Hematopoietic multipotent progenitor cell (in vitro differentiated cells): ENCODE measurements at places on chromosomes 11 and 22.

DNA sequence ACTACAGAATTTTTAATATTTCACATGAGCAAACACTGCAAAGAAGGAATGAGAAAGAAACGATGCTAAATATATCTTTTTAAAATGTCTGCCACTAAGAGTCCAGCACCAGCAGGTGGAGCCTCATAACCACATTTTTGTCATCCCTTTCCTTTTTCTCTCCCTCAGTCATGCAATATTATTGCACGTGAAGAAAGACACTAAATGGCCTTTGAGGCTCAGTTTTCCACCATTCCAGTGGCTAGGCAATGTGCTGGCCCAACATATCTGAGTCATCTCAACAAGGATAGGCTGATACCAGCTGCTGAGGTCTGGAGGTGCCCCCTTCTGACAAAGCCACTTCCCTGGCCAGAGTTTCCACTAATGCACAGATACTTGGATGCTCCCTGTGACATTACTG lies 1.8 kb downstream of the ALKBH8 start:
- DNase-seq: peak; percentile 67

DNA sequence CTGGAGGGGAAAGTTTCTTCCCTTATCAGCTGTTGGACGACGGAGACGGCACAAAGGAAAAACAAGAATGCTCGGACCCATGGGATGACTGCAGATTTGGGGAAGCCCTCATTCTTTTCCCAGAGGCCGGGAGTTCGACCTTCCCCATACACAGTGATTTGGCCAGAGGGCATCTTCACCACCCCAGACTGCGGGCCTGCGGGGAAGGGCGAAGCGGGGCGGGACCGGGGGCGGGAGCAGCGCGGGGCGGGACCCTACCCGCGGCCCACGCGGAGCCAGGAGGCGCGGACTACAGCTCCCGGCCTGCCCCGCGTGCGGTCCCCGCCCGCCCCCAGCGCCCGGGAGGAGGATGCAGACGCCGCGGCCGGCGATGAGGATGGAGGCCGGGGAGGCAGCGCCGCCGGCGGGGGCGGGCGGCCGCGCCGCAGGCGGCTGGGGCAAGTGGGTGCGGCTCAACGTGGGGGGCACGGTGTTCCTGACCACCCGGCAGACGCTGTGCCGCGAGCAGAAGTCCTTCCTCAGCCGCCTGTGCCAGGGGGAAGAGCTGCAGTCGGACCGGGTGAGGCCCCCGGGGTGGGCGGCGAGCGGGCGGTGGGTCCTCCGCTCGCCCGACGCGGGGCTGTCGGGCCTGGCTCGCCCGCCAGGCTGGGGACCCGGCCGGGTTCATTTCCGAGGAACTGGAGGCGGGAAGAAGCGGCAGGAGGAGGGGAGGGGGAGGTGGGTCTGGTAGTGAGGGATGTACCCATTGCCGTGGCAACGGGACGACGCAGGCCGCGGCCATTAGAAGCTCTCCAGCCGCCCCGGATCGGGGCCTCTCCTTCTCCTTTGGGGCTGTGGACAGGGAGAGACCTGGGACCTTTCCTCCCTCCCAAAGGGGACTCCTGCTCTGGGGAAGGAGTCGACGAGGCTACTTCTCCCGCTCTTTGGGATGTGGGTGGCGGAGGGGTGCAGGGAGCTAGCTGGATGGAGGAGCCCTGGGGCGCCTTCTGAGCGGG lies at the start of gene KCTD17:
TSS of gene KCTD17 (plus strand) at position 352 of the 995 bp plus-strand sequence. CDS start at position 371, 19 bp downstream.
- peak; percentile 57 for DNase-seq

DNA sequence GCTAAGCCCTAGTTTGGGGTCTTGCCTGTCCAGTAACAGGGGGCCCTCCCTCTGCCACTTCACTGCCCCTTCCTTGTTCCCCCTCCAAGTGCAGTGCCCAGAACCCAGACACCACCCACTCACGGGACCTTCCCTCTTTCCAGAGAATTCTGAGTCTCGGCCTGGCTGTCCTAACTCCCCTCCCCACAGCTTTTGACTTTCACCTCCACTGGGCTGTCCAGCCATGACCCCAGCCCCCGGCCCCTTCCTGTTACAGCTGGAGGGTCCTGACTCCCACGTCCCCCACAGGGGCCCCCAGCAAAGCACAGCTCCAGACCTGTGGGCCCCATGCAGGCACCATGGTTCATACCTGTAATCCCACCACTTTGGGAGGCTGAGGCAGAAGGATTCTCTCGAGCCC lies 71.5 kb downstream of the BRD1 start:
- DNase-seq: no peak

- no peak for DNase-seq
Observed at GRCh38 chr11:95358511-95359340, 127.7 kb upstream of the SESN3 start.

DNA sequence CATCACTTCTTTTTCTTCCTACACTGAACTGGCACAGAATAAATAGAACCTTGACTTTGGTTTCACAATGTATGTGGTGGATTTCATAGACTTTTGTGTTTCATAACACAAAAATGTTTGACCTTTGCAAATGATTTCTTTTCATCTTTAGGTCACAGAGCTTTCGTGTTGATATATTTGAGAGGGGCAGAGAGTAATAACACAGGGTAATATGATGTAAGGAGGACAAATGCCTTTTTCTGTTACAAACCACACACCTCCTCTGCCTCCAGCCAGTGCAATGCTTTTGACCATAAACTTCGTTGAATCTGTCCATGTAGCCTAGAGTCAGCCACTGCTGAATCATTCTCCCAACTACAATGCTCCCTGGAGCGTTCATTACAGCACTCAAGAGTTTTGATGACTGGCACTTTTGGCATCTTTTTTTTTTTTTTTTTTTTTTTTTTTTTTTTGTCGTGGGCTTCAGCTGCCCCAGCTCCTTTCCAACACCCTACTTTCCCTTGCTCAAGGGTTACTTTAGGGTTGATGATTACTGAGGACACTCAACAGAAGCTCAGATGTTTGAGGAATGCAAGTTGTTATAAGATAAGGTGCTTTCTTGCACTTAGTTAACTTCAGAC lies 11.4 kb upstream of the CAT start:
- peak; percentile 61 for DNase-seq

DNA sequence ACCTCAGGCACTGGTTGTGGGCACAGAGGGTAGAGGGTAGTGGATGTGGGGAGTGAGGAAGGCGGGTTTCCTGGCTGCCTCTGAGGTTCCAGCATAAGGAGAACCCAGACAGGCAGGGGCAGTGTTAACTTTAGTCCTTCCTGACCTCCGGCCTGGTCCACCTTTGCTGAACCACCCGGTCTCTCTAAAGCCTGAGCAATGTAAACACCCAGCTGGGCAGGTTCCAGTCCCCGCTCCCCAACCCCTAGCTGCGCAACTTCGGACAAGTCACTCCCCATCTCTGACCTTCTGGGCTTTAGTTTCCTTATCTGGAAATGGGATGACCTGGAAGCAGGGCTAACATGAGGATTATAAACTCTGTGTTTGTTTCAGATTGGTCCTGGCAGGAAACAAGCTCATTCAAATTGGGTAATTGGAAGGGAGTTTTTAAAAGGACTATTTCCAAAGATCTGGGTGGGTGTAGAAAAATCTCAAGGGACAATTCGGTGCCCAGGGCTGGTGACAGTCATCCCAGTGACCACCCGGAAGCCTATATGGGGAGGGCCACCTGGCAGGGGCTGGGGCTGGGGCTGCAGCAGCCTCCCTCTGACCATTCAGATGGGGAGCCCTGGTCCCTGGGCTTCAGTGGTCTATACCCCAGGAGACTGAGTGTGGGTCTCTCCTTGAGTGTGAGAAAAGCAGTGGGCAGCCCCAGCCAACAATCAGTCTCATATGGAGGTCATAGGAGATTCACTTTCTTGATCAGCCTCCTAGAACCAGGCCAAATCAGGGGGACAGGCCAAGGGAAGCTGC lies 108.3 kb upstream of the SYT13 start:
- no peak for DNase-seq

DNA sequence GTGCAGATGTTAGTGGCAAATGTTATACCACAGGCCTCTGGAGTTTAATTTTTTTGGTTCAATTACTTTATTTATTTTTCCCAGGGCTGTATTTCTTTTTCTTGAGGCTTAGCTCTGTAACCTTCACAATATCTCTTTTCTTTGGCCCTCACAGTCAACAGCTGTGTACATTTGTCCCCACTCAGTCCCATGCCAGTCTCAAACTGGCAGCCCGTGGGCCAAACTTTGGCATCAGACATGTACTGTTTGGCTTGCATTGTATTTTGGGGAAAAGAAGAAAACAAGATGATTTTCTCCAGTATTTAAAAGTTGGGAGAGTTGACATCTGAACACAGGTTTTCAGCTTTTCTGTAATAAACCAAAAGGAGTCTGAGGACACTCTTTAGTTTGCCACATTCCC lies 87.1 kb downstream of the PRR5L start:
- DNase-seq: no peak

GRCh38 chr22:35638410-35638809 lies 9.8 kb upstream of the APOL6 start:
- DNase-seq: no peak

DNA sequence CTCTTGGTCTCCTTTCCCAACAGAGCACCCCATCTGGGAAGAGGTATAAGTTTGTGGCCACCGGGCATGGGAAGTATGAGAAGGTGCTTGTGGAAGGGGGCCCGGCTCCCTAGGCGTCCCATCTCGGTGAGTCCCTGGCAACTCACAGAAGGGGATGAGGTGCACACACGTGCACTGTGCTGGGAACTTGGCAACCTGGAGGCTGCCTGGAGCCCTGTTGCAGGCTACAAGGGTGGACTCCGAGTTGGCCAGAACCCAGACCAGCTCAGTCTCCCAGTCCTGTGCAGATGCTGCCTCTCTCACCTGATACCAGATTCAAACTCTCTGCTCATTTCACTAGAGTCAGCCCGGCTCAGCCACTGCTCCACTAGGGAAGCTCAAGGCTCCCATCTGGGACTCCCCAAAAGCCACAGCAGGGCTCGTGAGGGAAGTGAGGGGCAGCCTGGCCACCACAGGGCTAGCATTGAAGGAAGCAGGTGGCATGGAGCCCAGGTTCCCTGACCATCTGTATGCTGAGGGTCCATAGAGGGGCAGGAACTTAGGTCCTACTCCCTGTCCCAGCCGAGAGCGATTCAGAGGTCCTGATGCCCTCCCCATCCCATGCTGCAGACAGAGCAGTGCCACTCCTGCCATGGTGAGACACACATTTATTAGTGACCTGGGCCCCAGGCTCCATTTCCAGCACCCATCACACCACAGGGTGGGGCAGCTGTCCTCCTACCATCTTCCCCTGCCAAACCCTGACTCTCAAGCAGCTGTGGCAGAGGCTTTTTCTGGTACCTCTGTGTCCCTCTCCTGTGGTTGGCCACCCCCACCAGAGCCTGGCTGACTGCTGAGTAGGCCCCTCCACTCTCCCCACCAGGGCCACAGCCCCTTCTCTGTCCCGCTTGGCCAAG lies 4.0 kb downstream of the PRR33 start:
- DNase-seq: peak; percentile 45

DNA sequence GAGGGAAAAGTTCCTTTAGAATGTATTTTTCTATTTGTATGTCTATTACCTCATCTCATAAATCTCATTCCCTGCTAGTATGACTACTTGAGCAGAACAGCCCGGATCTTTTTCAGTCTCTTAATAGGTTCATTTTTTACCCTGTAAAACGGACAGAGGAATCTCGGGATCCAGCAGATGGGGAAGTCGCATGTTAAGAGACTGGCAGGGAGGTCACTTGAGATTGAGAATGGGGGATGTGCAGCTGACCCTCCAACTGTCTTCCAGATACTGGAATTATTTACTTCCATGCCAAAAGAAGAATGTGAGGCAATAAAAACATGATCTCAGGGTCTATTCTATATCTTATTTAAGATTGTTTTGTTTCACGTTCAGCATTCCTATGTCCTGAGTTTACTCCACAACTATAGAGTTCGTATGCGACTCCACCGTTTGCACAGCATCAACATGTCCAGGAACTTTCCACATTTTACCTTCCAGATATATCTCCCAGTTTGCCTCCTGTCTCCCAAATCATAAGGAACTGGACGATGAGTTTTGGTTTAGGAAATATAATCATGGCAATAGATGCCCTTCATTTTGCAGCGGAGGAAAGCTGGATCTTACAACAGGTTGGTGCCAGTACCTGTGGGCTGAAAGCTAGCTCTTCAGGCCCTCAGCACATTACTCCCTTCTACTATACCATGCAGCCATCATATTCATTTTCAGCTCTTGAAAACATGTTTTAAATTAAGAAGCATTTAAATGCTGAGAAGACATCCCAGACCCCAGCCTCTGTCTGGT lies 181.5 kb downstream of the MAML2 start:
- DNase-seq: no peak

DNA sequence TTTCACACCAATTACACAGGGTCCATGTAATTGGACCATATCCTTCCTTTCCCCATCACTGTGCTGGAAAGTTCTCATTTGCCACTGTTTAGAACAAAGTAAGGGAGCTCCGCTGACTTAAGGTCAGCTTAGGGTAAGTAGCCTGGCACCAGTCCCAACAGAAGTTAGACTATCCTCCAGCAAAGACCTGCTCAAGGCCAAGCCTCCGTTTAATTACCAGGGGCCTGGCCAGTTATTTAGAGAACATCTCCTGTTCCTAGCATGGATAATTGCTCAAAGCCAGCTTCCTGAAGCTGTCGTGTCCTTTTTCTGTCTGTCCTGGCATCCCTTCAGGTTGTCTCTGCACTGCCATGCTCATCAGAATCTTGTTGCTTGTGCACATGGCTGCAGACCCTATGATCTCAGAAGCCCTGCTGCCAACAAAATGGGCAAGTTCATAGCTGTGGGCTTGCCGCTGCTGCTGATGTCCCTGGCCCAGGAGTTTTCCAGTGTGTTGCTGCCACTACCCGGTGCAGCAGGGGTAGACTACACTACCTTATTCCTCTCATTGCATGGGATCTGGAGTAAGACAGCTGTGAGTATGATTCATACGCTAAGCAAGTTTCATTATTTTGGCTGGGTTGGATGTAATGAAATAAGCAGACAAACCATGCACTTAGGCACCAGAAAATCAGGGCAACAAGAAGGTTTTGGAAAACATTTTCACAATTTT lies 8.1 kb downstream of the OR8A1 start:
- DNase-seq: no peak

DNA sequence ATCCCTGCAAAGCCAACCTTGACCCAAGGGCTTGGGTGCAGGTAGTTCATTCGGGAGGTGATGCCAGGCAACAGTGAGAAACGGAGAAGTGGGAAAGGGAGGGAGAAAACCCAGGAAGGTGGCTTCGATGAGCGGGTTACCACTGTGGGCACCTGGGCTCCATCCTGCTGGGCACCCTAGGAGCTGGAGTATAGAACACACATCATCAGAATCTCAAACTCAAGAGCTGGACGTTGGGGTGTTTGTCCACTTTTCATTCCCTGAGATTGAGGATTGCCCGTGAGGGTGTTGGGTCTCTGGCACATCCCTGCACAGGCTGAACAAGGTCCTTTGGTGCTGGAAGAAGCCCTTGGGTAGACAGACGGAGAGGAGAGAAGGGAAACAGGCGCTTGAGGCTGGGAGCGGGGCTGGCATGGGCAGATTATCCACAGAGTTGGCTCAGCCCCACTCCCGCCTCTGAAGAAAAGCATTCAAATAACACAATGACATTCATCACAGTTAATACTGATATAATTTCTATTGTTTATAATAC lies 70.4 kb downstream of the LRRC32 start:
- no peak for DNase-seq
